Activated CD4-positive, CD25-positive, alpha-beta regulatory T cell (primary cell): ENCODE measurements at places on chromosomes 12 and 14.

DNA sequence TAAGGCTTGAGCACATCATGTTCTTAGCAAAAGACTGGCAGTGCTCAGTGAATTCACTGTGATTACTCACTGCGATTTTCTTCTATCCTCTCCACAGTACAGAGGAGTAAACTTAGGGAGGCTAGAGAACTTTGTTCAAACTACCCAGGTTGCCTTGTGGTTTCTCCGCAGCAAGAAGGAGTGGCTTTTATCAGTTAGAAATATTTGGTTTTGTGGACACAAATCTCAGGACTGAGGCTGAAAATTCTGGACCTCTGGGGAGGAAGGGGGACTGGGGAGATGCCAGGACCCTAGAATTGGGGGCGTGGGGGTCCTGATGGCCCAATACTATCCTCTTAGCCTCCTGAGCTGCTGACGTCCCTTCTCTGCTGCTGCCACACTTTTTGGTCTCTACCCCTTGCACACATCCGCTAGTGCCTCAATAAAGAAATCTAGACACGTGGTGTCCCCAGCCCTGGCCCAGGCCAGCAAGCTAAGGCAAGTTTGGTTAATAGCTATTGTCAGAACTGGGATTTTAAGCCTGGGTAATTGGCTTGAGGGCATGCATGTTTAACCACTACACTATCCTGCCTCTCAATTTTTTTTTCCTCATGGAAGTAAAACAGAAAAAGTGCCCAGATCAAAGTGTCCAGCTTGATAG lies 842 bp downstream of the OAS2 start:
- peak; percentile 43 for DNase-seq

- DNase-seq = no peak
These were observed 153.1 kb downstream of the ANO6 start for GRCh38 chr12:45368841-45369489.

DNA sequence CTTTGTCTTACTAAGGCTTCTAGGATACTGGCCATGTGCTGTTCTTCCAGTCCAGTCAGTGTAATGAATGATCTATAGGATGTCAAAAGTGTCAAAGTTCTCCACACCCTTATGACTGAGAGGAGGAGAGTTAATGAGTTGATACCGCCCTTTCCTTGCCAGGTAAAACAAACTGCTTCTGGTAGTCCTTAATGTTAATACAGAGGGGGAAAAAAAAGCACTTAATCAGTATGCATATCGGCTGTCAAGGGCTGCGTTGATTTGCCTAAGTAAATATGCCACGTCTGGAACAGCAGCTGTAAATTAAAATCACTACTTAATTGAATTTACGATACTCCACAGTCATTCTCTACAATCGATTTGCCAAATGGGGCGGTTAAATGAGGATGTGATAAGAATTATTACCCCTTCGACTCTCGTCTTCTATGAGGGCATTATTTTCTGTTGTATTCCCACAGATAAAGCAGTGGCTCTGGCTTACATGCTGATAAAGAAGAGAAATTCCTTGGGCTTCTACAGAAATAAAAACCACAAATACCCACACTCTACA lies 416.0 kb downstream of the KCNH5 start:
- no peak for DNase-seq

DNA sequence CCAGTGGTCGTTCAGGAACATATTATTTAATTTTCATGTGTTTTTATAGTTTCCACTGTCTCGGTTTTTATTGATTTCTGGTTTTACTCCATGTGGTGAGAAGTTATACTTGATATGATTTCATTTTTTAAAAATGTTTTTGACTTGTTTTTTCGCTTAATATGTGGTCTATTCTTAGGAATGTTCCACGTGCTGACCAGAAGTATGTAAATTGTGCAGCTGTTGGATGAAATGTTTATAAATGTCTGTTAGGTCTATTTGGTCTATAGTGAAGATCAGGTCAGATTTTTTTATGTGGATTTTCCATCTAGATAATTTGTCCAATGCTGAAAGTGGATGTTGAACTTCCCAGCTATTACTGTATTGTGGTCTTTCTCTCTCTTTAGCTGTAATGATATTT lies 433.8 kb upstream of the MIS18BP1 start:
- no peak for DNase-seq

- no peak for DNase-seq
These were observed 344 bp downstream of the LPAR5 start for GRCh38 chr12:6635375-6635855.

DNA sequence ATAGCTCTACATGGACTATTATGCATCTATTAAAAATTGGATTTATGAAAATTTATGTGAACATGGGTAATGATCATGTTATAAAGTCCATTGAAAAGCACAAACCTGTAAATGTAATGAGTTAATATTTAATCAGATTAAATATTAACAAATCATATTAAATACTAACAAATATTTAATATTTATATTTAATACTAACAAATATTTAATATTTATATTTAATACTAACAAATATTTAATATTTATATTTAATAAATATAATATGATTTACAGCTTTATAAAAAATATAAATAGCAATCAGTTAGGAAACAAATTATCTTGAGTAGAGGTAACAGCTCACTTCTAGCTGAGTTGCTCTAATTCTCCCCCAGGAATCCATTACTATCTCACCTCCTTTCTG lies 758.0 kb upstream of the USP15 start:
- DNase-seq = no peak

DNA sequence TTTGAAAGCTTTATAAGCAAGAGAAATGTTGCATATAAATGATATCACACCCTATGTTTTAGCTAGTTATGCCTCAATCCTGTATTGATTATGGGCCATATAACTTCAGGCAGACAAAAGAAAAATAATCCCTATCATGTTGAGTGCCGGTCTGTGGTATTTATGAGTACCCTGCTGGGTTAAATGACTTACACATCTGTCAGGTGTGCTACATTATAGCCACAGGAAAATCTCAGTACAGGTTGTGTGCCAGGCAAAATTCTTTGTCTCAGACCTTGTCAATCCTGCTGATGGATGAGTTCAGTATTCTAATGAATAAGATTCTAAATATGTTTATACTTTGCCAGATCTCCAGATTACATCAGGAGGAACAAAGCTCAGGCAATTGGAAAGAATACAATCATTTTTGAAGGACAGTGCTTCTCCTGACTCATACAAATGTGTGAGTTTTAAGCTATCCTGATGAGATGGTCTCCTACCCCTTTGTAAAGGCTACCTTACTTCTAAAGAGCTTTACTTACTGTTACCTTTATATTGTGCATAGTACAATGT lies 109.8 kb upstream of the FOXG1 start:
- no peak for DNase-seq

- DNase-seq = no peak
These were observed 5.1 kb upstream of the TMED10 start for GRCh38 chr14:75181293-75182062.

GRCh38 chr12:84888861-84889260 lies 23.7 kb downstream of the SLC6A15 start:
- no peak for DNase-seq

DNA sequence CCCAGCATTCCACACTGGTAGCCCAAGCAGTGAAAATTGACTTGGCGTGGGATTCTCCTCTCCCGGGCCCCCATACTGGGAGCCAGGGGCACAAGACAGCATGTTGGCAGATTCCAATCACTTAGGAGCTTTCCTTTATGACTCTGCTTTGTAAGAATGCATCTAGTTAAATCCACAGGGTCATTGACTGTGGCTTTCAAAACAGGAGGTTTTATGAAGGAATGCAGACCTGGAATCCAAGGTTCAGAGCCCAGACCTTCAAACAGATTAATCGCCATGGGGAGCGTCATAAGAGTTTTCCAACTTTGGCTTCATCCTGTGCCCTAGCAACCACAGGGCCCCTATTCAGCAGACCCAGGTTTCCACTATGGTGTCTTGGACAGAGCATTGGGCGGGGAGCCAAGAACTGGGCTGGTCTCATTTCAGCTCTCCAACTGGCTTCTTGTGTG lies 76.4 kb upstream of the RMST start:
- no peak for DNase-seq

DNA sequence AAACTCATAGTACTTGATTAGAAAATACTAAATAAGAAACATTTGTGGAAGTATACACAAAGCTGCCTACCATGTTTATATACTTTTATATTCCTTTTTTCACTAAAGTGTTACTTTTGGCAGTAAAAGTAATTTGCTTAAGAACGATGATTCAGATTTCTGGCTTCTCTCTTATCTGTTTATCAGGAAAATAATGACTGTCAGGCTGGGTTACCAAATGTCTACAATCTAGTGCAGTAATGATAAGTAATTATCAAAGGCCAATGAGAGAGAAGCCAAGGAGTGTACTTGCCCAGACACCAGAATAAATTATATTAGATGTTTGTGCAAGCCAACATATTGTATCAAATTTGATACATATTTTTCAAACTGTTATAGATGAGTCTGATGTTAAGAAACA lies 113.4 kb downstream of the RALGAPA1 start:
- DNase-seq = no peak

DNA sequence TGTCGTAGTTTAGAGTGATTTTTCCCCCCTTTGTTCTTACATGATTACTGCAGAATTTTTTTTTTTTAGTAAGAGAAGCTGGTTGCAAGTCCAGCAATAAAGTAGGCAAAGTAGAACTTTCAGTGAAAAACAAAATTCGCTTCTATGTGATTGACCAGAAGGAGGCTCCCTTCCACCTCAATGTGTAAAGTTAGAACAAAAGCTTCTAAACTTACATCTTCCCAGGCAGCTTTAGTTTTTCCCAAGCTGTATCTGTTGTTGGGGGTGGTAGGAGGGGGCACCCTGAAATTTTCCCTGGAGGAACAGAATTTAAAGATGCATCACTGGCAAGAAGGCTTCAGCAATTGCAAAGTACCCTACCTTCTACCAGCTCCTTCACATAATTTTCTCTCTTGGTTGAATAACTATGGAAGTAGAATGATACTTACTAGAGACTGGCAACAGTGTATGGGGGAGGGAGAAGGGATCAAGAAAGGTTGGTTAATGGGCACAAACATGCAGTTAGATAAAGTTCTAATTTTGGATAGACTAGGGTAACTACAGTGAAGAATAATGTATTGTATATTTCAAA lies 87.3 kb upstream of the E2F7 start:
- no peak for DNase-seq

GRCh38 chr12:2019126-2019525 lies 14.9 kb upstream of the DCP1B start:
- no peak for DNase-seq

GRCh38 chr12:122403115-122403770 lies 19.2 kb downstream of the CLIP1 start:
- DNase-seq = no peak

GRCh38 chr14:61168141-61168540 lies 113.0 kb downstream of the TMEM30B start:
- no peak for DNase-seq

GRCh38 chr12:30792085-30792484 lies 37.3 kb upstream of the CAPRIN2 start:
- DNase-seq = no peak

DNA sequence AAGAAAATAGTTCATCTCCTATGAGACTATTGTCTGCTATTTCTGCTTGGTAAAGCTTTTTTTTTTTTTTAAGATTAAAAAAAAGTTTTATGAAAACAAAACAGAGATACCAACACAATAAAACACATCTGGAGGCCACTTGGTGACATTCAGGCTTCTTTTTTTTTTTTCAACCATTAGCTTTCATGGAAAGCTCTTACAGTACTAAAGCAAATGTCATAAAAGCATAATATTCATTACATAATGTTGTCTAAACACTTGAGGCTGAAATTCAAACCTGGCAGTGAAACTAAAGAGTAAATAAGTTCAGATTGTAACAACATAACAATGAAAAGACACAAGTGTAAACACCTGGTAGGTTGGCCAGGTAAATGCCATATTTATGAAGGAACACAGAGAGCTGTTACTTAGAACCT lies 14.7 kb downstream of the PRICKLE1 start:
- DNase-seq = no peak

- DNase-seq = no peak
These were observed 97.9 kb upstream of the GARIN6 start for GRCh38 chr12:99549651-99550050.
